ENCODE measurements at places on chromosomes 4 and X. TPM values are rescaled to one million over a fixed set of nuclear protein-coding genes. Genes with fewer than 3 reads are reported as not detected.

GRCh38 chrX:71253253-71254091 lies 468 bp downstream of the ZMYM3 start:
- H3K36me3 ChIP-seq: no peaks in the 10 kb centered on the region
- peak; percentile 3 for DNase-seq
- H3K4me3 ChIP-seq: peak overlapping the region; percentile 51
- no peaks in the 10 kb centered on the region for H3K27me3 ChIP-seq

- no peaks in the 10 kb centered on the region for H3K4me1 ChIP-seq
- H3K36me3 ChIP-seq: no peaks in the 10 kb centered on the region
- DNase-seq: no peak
- no peak overlapping the region for H3K27ac ChIP-seq
- H3K4me3 ChIP-seq: no peak overlapping the region
- no peaks in the 10 kb centered on the region for H3K27me3 ChIP-seq
Measured at GRCh38 chrX:88558421-88558820, 188.6 kb upstream of the CPXCR1 start.

DNA sequence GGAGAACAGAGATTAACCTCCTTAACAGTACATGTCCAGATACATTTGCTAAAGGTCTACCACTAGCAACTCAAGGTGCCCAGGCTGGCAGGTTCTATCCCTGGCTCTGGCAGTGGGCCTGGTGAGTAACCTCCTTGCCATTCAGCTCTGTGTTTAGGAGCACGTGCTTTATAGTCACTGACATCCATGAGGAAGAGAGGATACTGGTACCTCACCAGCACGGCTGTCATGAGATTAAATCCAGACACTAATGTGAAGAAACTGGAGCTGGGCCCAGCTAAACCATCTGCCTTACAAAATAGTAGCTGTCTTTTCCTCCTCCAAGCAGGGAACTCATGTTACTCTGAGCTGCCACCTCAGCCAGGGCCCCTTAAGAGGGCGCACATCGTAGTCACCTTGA lies 45.3 kb downstream of the GPRASP3 start:
- H3K27me3 ChIP-seq: no peaks in the 10 kb centered on the region
- H3K4me3 ChIP-seq: no peak overlapping the region
- H3K36me3 ChIP-seq: no peaks in the 10 kb centered on the region
- H3K27ac ChIP-seq: no peak overlapping the region
- no peak for DNase-seq
- no peaks in the 10 kb centered on the region for H3K4me1 ChIP-seq

- H3K4me1 ChIP-seq: no peaks in the 10 kb centered on the region
- DNase-seq: no peak
- H3K27me3 ChIP-seq: no peaks in the 10 kb centered on the region
- no peak overlapping the region for H3K27ac ChIP-seq
- H3K4me3 ChIP-seq: no peak overlapping the region
Measured at GRCh38 chrX:21616386-21616785, 41.7 kb downstream of the KLHL34 start.

DNA sequence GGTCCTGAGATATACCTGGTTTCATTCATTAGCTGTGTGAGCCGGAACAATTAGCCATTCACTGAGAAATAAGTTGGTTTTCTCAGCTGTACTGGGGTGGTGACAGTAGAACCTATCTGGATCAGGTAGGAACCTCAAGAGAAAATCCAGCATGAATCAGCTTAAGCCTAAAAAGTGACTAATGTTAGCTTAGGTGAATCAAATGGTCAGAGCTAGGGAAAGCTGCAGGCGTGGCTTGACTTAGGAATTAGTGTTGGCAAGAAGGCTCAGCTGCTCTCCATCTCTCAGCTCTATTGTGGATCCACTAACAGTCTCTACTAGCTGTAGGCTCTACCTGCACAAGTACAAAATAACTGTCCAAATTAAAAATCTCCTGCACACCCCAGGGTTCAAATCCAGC lies 1025.5 kb downstream of the RAB28 start:
- H3K4me1 ChIP-seq: no peaks in the 10 kb centered on the region
- H3K4me3 ChIP-seq: no peak overlapping the region
- no peaks in the 10 kb centered on the region for H3K27me3 ChIP-seq
- no peak overlapping the region for H3K27ac ChIP-seq

- no peak for DNase-seq
- H3K27ac ChIP-seq: no peak overlapping the region
- H3K27me3 ChIP-seq: no peaks in the 10 kb centered on the region
- H3K4me1 ChIP-seq: no peaks in the 10 kb centered on the region
Measured at GRCh38 chrX:109839694-109840567, 106.9 kb upstream of the ACSL4 start.

DNA sequence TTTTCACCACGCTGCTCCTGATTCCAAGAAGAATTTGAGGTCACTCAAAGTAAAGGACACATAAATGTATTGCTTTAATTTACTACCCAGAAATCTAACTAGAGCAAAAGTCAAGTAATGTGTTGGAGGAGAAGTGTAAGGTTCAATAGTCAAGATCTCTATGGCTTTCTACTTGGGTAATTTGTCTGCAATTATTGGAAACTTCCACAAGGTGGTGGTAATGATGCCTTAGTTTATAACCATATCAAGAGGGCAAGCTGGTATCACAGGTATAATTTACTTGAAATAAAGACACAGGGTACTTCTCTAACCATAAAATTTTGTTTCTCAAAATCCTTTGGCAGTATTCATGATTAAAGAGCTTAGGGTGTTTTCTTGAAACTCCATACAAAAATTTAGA lies 10.2 kb upstream of the GRIA3 start:
- no peak for DNase-seq
- H3K4me1 ChIP-seq: no peaks in the 10 kb centered on the region
- no peaks in the 10 kb centered on the region for H3K27me3 ChIP-seq
- no peak overlapping the region for H3K4me3 ChIP-seq
- no peak overlapping the region for H3K27ac ChIP-seq
- no peaks in the 10 kb centered on the region for H3K36me3 ChIP-seq

DNA sequence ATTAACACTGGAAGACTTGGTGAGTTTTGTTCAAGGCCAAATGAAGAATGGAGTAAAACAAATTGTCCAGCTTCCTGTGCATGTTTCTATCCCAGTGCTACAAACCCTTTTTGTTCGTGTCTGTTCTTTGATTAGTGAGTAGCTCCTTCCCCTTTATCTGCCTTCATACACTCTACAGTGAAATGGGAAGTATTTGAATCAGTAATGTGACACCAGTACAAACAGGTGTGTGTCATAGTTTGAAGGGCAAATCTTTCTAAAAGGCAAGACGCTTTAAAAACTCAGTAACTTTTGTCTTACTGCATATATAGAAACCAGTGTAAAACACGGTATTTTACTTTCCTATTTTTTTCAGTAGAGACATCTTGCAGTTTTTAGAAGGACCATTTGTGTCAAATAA lies 5.9 kb downstream of the ARHGEF38 start:
- no peaks in the 10 kb centered on the region for H3K27me3 ChIP-seq
- H3K4me3 ChIP-seq: no peak overlapping the region
- no peaks in the 10 kb centered on the region for H3K36me3 ChIP-seq
- peak overlapping the region; percentile 3 for H3K27ac ChIP-seq
- H3K4me1 ChIP-seq: peaks cover 4% of the 10 kb centered on the region

DNA sequence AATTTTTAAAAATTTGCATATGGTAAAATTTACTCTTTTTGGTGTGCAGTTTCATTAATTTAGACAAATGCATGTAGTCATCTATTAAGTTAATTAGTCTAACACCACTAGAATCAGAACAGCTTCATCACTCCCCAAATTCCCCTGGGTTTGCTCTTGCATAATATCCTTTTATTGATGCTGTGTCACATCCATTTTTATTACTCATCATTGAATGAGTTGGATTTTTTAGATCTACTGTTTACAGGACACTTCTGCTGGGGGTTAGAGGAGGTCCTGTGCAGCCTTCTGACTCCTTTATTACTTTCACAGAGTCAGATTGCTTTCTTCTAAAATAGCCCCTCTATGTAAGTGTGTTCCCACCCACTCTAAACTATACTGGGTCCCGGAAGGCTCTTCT lies 65.9 kb downstream of the MTHFD2L start:
- H3K27ac ChIP-seq: no peak overlapping the region
- no peaks in the 10 kb centered on the region for H3K4me1 ChIP-seq
- no peaks in the 10 kb centered on the region for H3K36me3 ChIP-seq
- no peak for DNase-seq
- no peak overlapping the region for H3K4me3 ChIP-seq

The IL3RA gene
- total RNA-seq: 3.3 TPM

The GLOD5 gene
- 0.41 TPM for total RNA-seq

The UGT2B11 gene
- total RNA-seq: not detected

The GSX2 gene
- not detected for total RNA-seq
